ENCODE measurements at places on chromosomes 5 and 9. TPM values are rescaled to one million over a fixed set of nuclear protein-coding genes. Genes with fewer than 3 reads are reported as not detected.

GRCh38 chr5:137492331-137492730 lies 6.8 kb downstream of the SPOCK1 start:
- no peaks in the 10 kb centered on the region for H3K36me3 ChIP-seq
- no peak overlapping the region for H3K27ac ChIP-seq
- peaks cover 1% of the 10 kb centered on the region for H3K4me1 ChIP-seq
- peaks cover 33% of the 10 kb centered on the region for H3K27me3 ChIP-seq
- no peak overlapping the region for H3K4me3 ChIP-seq
- no peak for DNase-seq

DNA sequence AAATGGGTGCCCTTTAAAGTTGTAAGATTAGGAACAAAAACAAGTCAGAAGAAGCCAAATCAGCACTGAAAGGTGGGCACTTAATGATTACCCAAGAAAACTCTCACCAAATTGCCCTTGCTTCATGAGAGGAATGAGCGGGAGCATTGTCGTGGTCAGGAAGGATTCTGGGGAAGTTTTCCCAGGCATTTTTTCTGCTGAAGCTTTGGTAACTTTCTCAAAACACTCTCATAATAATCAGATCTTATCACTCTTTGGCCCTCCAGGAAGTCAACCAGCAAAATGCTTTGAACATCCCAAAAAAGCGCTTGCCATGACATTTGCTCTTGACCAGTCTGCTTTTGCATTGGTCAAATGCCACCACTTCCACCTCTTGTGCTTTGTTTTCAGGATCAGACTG lies 10.4 kb upstream of the PCDHGC3 start:
- H3K4me3 ChIP-seq: no peak overlapping the region
- no peak overlapping the region for H3K27ac ChIP-seq
- no peaks in the 10 kb centered on the region for H3K27me3 ChIP-seq

Gene CORO2A
- 0.14 TPM for total RNA-seq

Gene CCDC183
- total RNA-seq: 2.1 TPM

- H3K4me3 ChIP-seq: no peak overlapping the region
- H3K36me3 ChIP-seq: peaks cover under 1% of the 10 kb centered on the region
- no peaks in the 10 kb centered on the region for H3K27me3 ChIP-seq
- DNase-seq: no peak
- H3K4me1 ChIP-seq: peaks cover 82% of the 10 kb centered on the region
These were observed 36.7 kb downstream of the ABLIM3 start for GRCh38 chr5:149177911-149178565.

Gene CCNJL
- total RNA-seq: 6.5 TPM

Gene TNIP1
- 131 TPM for total RNA-seq

DNA sequence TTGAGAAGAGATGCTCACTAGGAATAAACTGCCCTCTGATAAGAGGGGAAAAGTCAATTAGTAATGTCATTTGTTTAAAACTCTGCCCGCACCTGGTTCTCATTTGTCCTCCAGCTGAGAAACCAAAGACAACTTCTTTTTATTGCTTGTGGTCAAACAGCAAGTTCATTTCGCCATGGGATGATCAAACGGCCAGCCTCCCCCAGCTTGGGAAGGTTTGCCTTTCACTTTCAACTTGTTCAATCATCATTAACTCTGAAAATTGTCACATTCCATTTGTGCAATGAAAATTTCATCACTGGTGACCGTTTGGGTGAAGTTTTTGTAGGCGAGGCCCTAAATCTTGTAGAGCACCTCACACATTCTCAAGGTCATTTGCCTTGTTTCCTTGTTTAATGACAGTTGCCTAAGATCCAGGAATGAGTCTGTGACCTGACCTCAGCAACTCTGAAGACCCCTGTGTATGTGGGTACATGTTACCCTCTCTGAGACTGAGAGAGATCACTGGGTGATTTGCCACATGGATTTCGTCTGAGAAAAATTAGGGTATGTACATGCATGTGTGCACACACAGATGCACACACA lies 117.7 kb downstream of the MARCHF3 start:
- no peak overlapping the region for H3K27ac ChIP-seq
- no peak overlapping the region for H3K4me3 ChIP-seq

DNA sequence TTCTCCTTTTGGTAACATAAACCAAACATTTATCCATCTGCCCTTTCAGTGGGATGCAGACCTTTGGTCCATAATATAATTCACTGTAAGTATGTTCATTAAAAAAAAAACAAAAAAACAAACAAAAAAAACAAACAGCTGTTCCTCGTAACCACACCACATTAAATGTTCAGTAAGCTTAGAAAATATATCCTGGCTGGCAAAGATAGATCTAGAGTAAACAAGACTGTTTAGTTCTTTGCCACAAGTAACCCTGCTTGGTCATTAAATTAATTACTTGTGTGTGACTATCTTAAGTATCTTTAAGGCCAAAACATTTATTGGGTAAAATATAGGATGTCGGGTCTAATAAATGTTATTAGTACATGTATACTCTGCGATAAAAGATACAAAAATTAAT lies 1717.1 kb downstream of the EFNA5 start:
- H3K4me3 ChIP-seq: no peak overlapping the region
- DNase-seq: no peak
- no peak overlapping the region for H3K27ac ChIP-seq
- no peaks in the 10 kb centered on the region for H3K27me3 ChIP-seq
- H3K36me3 ChIP-seq: no peaks in the 10 kb centered on the region

Gene RNF208
- total RNA-seq: 31.5 TPM

DNA sequence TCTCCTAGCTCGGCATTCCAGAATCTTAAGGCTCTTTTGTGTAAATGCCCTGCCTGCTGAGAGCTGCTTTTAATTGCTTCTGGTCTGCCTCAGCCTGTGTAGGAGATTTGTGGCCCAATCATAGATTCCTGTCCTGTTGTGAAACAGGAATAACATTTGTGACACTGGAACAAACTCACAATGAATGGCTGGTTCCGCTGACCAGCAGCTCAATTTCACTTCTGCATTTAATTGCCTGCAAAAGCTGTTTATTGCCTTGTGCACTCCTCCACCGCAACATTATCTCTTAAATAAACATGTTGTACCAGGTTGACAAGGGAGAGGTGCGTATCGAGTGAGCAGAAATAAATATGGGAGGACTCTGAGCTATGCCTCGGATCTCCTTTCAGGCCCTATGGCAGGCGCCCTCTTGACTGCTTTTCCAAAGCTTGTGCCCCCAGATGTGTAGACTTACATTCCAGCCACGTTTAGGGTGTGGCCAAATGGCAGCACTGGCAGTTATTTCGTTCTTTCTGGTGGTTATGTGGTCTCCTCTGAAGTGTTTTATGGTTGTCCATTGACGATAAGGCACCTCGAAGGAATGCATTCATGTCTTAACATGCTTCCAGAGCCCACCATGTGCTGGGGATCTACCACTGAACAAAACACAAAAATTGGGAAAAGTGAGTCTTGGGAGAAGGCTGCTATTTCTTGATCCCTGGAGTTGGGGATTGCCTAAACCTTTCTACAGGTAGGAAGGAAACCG lies 58.1 kb downstream of the DMRT1 start:
- H3K27me3 ChIP-seq: peaks cover 94% of the 10 kb centered on the region
- no peak for DNase-seq
- H3K4me3 ChIP-seq: no peak overlapping the region
- no peak overlapping the region for H3K27ac ChIP-seq
- H3K4me1 ChIP-seq: no peaks in the 10 kb centered on the region
- no peaks in the 10 kb centered on the region for H3K36me3 ChIP-seq

- H3K27ac ChIP-seq: no peak overlapping the region
- no peaks in the 10 kb centered on the region for H3K4me1 ChIP-seq
- no peak overlapping the region for H3K4me3 ChIP-seq
- no peak for DNase-seq
- no peaks in the 10 kb centered on the region for H3K27me3 ChIP-seq
- H3K36me3 ChIP-seq: no peaks in the 10 kb centered on the region
These were observed 31.7 kb upstream of the MEIKIN start for GRCh38 chr5:131977212-131977604.

Gene GPR150
- total RNA-seq: 0.14 TPM

DNA sequence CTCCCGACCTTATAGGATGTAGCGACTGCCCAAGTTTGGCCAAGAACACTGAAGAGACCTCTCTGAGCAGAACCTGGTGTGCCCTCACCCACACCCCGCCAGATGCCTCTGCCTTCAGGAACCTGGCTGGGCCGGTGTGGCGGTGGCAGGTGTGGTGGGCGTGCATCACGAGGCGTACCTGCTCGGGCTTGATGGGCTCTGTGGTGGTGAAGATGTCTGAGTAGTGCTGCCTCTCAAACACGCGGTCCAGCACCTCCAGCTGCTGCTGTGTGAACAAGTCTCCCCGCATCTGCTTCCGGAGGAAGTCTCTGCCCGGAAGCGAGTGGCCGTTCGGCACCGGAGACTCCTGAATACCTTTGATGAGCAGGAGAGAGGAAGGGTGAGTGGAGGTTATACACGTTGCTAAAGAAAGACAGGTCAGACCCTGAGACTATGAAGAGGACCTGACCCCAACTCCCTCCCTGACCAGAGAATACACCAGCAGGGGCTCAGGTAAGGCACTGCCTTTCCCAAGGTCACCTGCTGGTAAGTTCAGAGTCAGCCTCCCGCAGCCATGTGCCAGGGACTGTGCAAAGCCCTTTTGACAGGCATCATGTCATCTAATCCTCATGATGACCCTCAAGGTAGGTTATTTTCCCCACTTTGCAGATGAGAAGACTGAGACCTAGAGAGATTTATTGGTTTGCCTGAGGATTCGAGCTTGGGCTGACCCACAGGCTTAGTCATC lies 67.5 kb downstream of the PAX5 start:
- DNase-seq: no peak
- H3K27me3 ChIP-seq: peaks cover 24% of the 10 kb centered on the region
- H3K36me3 ChIP-seq: no peaks in the 10 kb centered on the region
- no peaks in the 10 kb centered on the region for H3K4me1 ChIP-seq

GRCh38 chr5:66551945-66552344 lies 44.2 kb upstream of the MAST4 start:
- H3K4me3 ChIP-seq: no peak overlapping the region
- DNase-seq: no peak
- no peaks in the 10 kb centered on the region for H3K27me3 ChIP-seq
- H3K4me1 ChIP-seq: no peaks in the 10 kb centered on the region
- no peaks in the 10 kb centered on the region for H3K36me3 ChIP-seq
- H3K27ac ChIP-seq: no peak overlapping the region

- no peaks in the 10 kb centered on the region for H3K4me1 ChIP-seq
- H3K4me3 ChIP-seq: no peak overlapping the region
- no peaks in the 10 kb centered on the region for H3K27me3 ChIP-seq
- H3K27ac ChIP-seq: no peak overlapping the region
- no peaks in the 10 kb centered on the region for H3K36me3 ChIP-seq
These were observed 49.5 kb downstream of the C5orf22 start for GRCh38 chr5:31581498-31582099.

Gene DOLK
- total RNA-seq: 8.4 TPM

DNA sequence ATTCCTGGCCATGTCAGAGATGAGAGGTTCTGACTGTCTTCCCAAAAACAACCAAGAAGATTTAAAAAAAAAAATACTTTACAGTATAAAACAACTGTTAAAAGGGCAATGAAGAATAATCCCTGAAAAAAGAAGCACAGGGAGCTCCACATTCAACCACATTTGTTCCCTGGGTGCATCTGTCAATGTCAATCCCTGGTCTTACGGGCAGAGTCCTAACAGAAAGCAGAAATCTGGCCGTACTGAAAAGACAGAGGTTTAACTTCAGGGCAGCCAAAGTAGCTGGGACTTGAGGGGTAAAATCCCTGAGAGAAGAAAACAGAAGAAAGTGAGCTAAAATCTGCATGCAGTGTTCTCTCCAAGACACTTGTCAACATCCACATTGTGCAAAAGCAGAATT lies 76.6 kb downstream of the RICTOR start:
- no peak overlapping the region for H3K4me3 ChIP-seq
- H3K27me3 ChIP-seq: no peaks in the 10 kb centered on the region
- peak overlapping the region; percentile 54 for H3K27ac ChIP-seq
- H3K36me3 ChIP-seq: peaks cover 10% of the 10 kb centered on the region
- peaks cover 33% of the 10 kb centered on the region for H3K4me1 ChIP-seq

DNA sequence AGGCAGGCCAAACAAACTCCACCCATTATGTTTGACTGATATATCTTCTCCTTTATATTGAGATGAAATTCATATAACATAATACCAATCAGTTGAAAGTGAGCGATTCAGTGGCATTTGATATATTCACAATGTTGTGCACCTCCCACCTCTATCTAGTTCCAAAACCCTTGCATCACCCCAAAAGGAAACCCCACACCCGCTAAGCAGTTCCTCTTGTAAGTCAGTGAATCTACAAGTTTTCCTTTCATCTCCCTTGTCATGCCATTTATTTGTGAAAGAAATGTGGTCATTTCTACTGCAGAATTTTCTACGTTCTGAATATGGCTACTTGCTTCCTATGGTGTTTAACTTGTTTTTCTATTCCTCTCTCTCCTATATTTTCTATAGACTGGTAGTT lies 99.4 kb upstream of the PTPN3 start:
- no peak for DNase-seq
- H3K4me1 ChIP-seq: no peaks in the 10 kb centered on the region

GRCh38 chr5:123428521-123429220 lies 5.5 kb upstream of the CEP120 start:
- H3K4me3 ChIP-seq: no peak overlapping the region
- DNase-seq: no peak
- no peaks in the 10 kb centered on the region for H3K36me3 ChIP-seq
- H3K27me3 ChIP-seq: no peaks in the 10 kb centered on the region
- H3K4me1 ChIP-seq: peaks cover 6% of the 10 kb centered on the region

Gene TRIM7
- total RNA-seq: 6.4 TPM

- peak overlapping the region; percentile 95 for H3K27ac ChIP-seq
- DNase-seq: peak; percentile 76
- H3K36me3 ChIP-seq: peaks cover 4% of the 10 kb centered on the region
These were observed 55.3 kb downstream of the ZNF366 start for GRCh38 chr5:72451741-72452505.

Gene S1PR3
- 26.8 TPM for total RNA-seq

GRCh38 chr5:158736150-158736870 lies 363.4 kb downstream of the EBF1 start:
- H3K27ac ChIP-seq: peak overlapping the region; percentile 41
- H3K36me3 ChIP-seq: no peaks in the 10 kb centered on the region
- H3K27me3 ChIP-seq: no peaks in the 10 kb centered on the region
- no peak for DNase-seq

GRCh38 chr5:2128686-2129355 lies 246.1 kb upstream of the IRX4 start:
- no peak overlapping the region for H3K27ac ChIP-seq
- no peaks in the 10 kb centered on the region for H3K36me3 ChIP-seq
- peaks cover 5% of the 10 kb centered on the region for H3K4me1 ChIP-seq
- DNase-seq: no peak
- H3K4me3 ChIP-seq: peak overlapping the region; percentile 23
- H3K27me3 ChIP-seq: peaks cover 76% of the 10 kb centered on the region

GRCh38 chr5:585556-585955 lies 26.6 kb upstream of the CEP72 start:
- no peaks in the 10 kb centered on the region for H3K4me1 ChIP-seq
- DNase-seq: no peak
- H3K36me3 ChIP-seq: no peaks in the 10 kb centered on the region
- H3K4me3 ChIP-seq: no peak overlapping the region

GRCh38 chr5:136005476-136005875 lies 23.3 kb upstream of the TGFBI start:
- no peaks in the 10 kb centered on the region for H3K36me3 ChIP-seq
- H3K4me3 ChIP-seq: no peak overlapping the region
- H3K4me1 ChIP-seq: peaks cover 12% of the 10 kb centered on the region
- peaks cover 7% of the 10 kb centered on the region for H3K27me3 ChIP-seq

Gene CDH6
- 2.8 TPM for total RNA-seq
